ENCODE measurements at places on chromosomes 5 and 9.

DNA sequence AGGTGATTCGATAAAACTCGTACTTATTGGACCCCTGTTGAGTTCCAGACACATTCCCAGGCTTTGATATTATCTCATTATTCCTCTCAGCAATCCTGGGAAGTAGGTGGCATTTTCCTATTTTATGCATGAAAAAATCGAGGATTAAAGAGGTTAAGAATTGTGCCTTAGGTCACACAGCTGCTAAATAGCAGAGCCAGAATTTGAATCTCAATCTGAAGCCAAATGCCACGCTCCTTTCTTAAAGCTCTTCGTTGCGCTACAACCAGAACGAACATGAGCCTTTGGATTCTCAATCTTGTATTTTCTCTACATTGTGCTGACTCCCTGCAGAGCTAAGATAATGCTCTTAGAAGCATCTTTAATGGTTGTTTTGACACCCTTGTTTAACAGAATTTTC is 527.8 kb upstream of the TLE4 start:
- no peak for DNase-seq

GRCh38 chr5:133996683-133997252 is 8.0 kb downstream of the VDAC1 start:
- DNase-seq: no peak

DNA sequence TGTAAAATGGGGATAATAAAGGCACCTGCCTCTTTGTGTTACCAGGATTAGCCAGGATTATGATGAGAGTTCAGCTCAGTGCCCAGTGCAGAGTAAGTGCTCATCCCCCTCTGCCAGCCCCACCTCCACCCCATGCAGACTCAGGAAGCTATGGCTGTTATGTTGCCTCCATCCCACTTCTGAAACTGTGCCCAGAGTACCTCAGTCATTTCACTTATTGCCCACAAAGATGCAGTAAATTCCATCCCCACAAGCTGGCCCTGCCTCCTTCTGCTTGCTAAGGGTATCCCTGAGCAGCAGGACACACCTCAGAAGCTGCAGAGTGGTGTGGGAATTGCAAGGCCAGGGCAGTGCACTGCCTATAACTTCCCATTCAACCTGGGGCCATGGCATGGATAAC is 415.1 kb downstream of the SPOCK1 start:
- DNase-seq: no peak

- no peak for DNase-seq
These were observed 728.0 kb downstream of the CDH9 start for GRCh38 chr5:26310415-26310814.

DNA sequence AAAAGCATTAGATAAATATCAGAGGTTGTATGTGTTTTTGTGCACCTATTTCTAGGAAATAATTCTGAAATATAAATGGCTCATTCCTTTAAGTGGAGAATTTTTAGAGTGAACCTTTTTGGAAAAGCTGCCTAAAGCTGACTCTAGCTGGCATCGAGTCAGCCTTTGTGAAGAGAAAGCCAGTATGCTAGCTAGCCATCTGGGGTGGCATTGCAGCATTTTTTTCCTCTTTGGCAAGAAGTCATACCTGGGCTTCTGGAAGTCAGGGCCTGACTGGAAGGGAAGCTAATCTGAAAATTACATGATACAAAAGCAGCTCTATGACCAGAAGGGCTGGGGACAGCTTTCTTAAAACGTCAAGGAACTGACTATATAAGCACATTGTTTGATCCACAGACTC is 19.7 kb downstream of the ANP32B start:
- no peak for DNase-seq

DNA sequence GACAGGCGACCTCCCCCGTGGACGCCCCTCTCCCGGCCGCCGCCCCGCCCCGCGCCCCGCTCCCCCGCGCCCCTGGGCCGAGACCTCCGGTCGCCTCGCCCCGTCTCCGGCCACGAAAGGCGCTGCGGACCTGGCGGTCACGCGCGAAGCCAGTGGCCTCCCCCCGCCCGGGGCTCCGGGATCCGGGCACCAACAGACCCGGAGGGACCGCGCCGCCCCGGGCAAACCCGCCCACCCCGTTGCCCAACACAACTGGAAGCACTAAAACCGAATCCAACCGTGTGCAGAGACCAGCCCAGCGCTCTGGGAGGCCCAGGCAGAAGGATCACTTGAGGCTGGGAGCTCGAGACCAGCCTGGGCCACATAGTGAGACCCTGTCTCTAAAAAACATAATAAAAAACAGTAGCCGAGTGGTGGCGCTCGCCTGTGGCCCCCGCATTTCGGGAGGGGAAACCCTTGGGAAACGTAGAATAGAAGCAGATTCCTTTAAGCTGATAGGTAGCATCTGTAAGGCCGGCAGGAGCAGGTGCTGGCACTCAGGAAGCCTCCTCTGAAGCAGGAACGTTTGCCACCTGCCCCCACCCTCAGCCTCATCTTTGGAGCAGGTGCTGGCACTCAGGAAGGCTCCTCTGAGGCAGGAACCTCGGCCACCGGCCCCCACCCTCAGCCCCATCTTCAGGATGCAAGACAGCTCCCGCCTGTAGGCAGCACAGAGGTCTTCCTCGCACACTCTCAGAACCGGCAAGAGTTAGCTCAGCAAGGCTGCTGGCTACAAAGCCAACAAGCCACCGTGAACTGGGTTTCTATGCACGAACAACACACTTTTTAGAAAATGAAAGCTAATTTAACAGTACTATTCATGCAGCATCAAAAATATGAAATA is 4.6 kb upstream of the SLC9A3 start:
- DNase-seq: no peak
